NT2/D1 (cell line): ENCODE measurements at places on chromosomes 1 and 21.
A peak's percentile ranks its signal among the peaks of the same experiment; 100 is the strongest.

- no peak for DNase-seq
Measured at GRCh38 chr1:48688102-48688760, 88.5 kb downstream of the BEND5 start.

- no peak for DNase-seq
Measured at GRCh38 chr1:58994664-58995063, 210.8 kb upstream of the JUN start.

DNA sequence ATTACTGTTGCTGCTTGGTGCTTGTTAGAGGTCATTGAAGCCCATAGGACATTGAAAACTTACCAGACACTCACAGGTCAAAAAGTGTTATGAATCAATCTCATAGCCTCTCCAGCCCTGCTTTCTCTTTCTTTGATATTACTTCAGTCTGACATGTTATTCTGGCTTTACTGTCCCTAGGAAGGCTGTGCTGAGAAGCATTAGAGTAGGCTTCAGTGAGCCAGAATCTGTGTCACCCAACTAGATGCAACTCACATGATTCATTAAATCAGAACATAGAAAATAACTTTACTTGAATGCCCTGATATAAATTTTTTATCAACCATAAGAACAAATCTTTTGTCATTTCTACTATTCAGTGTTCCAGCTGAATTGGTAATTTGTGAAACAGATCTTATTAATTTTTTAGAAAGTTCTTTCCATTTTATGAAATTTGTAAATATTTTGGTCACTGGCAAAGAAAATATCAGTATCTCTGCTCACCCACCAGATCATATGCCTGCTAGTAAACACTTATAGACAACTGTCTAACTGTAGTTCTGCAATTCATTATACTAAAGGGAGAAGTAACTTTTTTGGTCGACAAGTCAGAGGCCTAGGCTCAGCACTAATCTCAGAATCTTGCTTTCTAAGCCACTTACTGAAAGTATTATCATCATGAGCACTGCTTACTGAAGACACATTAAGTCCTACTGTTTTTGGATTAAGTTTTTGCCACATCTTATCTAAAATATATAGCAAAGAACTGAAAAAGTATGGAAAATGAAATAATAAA lies 48.2 kb downstream of the RPAP2 start:
- DNase-seq, result no peak

- no peak for DNase-seq
Measured at GRCh38 chr1:75785320-75785982, 605 bp upstream of the RABGGTB start.

- DNase-seq, result no peak
Measured at GRCh38 chr1:156523801-156524480, 23.4 kb upstream of the MEF2D start.

DNA sequence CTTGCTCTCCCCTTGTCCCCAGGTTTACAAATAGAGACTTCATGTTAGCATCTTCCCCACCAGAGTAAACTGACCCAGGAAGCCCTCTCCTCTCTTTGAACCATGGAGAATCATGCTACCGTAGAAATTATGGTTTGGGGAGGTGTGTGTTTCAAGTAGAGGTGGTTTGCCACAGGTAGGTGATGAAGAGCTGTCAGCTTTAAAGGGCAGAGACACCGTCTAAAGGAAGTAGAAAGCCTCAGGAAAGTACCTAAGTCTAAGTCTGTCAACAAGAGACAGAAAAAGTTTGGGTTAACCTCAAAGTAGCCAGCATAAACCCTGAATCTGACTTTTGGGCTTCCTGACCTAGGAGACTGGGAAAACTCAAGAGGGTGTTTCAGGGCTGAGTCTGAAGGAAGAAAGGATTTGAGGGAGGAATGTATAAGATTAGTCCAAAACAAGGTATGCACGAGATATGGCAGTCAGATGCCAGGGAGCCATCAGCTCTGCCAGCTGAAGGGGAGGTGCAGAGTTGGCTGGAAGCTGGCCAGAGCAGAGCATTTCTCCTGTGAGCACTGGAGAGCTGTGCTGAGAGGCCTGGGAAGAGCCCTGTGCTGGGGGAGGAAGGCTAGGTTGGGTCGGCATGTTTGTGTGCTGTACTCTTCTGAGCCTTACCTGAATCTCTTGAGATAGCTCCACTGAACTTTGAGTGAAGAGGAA lies 14.3 kb downstream of the ADAMTSL4 start:
- DNase-seq, result no peak

- DNase-seq, result no peak
Measured at GRCh38 chr1:23103001-23103889, 65.4 kb downstream of the LUZP1 start.

DNA sequence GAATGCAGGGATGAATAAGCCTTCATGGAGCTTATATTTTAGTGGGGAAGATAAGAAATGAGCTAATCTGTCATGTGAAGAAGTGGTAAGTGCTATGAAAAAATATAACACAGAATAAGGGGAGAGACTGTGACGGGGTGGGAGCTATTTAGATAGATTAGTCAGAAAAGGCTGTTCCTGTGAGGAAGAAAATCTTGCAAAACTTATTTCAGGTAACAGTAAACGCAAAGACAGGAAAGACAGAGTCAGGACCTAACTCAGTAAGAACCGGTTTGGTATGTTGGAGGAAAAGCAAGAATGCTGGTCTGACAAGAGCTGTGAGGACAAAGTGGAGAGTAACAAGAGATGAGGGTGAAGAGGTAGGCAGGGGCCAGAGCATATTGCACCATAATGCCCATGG lies 22.0 kb downstream of the GNAI3 start:
- DNase-seq, result no peak

DNA sequence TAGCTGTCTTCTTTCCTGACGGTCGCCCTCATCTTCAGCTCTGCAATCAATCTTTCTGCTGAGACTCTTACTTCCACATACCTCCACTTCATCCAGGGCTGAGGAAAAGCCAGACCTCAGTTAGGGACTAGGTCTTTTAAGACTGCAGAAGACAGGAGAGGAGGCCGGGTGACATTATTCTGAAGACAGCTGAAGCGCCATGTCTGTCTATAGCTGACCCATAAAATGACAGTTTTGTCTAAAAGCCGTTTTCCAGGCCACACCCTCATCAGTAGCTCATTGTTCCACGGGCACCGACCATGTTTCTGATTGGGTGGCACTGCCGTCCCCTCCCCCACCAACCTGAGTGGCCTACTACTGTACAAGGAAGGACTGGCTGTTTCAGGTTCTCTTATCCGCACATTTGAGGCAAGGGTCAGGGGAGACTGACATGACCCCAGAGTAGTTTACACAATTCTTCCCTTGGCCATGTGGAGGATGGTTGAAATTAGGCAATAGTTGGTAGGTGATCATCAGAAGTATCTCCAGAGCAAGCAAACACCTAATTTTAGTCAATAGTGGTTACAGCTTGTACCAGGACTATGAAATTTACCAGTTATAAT lies at the start of gene ADCY10:
Gene ADCY10 (minus strand): TSS at position 240 of the 602 bp plus-strand sequence. CDS start 8,994 bp downstream, outside the sequence.
- no peak for DNase-seq

GRCh38 chr1:108845991-108846390 lies 10.9 kb downstream of the AKNAD1 start:
- no peak for DNase-seq

DNA sequence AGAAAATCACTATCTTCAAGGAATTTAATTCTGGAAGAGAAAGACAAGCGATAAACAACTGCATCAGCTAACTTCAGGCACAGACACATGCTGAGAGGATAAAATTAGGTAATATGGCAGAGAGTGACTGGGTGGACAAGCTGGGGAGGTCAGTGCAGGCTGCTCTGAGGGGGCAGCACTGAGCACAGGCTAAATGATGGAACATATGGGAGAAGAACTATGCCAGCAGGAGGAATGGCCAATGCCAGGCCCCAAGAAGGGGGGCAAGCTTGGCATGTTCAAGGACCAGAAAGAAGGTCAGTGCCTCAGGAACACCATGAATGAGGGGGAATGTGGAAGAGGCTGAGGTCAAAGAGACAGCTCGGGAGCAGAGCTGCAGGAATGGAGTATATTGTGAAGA lies 190.7 kb upstream of the MAP1LC3C start:
- DNase-seq, result no peak

GRCh38 chr1:24828183-24828886 lies 83.1 kb downstream of the CLIC4 start:
- no peak for DNase-seq

DNA sequence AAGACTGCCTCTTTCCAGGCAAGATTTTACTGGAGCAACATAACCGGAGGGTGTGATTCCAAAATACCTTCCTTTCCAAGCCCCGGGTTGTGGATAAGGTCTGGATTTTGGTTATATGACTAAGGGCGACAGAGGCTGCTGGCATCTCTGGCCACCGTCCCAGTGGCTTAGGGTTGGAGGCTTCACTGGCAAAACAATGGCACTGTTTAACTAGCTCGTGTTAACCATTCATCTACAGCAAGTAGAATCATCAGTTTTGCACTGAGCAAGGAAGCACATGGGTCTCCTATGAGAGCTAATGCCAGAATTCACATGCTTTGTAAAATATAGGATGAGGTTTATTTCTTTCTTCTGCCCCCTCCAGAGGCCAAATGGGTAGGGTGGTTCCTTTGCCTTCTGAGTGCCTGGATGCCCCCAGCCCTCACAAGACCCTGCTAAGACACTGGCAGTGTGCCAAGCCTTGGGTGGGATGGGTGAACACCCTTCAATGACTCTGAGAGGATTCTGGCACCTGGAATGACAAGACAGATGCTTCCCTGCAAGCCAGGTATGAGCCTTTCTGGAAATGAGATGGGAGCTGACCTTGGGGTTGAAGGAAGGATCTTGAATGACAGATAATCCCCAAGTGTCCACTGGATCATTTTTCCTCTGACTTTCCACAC lies 36.8 kb downstream of the DHCR24 start:
- no peak for DNase-seq

DNA sequence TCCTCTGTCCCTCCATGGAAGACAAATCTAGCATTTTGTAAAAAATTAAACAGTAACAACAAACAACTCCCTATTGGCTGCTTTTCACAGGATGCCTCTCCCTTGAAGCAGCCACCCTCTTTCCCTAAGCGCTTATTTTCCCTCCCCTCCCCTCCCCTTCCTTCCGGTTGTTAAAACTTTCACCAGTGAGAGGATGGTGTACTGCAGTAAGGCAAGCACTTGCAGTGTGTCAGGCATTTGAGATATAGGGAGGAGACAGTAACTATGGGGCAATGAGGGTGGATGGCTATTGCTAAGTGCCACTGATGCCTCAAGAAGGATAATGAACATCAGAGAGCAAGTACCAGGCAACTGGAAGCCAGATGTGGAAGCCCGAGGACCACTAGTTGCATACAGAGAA lies 19.1 kb upstream of the KIAA1614 start:
- no peak for DNase-seq

GRCh38 chr21:38809198-38809878 lies 3.6 kb downstream of the ETS2 start:
- DNase-seq, result no peak

DNA sequence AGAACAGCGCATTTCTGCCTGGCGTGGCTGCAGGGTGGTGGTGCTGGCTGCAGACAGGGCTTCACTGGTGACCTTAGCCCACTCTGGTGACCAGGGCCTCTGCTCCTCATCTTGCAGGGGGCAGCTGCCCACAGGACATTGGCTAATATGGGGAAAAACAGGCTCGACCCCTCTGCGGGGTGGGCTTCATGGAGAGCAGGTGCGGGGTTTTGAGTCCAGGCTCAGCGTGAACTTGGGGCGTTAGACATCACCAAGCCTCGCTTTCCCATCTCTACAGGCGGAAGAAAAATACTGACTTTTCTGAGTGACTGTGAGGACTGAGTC lies 24.4 kb downstream of the LHX4 start:
- DNase-seq, result no peak

DNA sequence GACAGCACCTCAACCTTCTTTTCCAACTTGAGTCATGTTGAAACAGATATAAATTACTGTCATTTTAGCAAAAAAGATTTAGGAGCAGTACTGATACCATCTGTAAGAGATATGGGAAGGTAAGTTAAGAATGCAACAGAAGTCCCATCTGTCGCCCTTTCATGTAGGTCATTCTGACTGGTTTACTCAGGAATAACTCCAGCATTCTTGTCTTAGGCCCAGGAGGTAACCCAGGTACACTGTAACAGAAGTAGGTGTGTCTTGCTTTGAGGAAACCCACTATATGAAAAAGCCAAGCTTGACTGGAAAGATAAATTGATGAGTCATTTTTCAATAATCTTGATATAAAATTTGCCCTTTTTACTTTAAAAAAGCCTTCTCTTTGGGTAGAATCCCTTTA lies 35.4 kb downstream of the PGM1 start:
- no peak for DNase-seq

GRCh38 chr1:155069551-155070157 lies 6.1 kb downstream of the EFNA4 start:
- DNase-seq, result no peak

DNA sequence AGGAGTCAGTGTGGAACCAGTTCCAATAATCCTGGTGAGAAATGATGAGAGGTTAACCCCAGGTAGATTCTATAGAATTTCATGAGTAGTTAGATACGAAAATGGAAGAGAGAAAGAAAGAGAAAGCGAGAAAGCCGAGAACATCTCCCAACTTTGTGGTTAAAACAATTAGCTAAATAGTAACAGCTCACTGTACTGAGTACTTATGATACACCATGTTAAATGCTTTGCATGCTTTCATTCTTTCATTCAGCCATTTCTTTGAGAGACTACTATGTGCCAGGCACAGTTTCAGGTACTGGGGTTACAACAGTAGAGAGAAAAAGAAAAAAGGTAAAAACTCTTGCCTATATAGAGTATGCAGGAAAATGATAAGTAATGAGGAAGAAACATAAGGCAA lies 109.7 kb upstream of the SYT6 start:
- no peak for DNase-seq

GRCh38 chr21:31364253-31364945 lies 20.3 kb upstream of the TIAM1 start:
- no peak for DNase-seq

GRCh38 chr21:41552254-41552653 lies 44.3 kb upstream of the TMPRSS2 start:
- no peak for DNase-seq

DNA sequence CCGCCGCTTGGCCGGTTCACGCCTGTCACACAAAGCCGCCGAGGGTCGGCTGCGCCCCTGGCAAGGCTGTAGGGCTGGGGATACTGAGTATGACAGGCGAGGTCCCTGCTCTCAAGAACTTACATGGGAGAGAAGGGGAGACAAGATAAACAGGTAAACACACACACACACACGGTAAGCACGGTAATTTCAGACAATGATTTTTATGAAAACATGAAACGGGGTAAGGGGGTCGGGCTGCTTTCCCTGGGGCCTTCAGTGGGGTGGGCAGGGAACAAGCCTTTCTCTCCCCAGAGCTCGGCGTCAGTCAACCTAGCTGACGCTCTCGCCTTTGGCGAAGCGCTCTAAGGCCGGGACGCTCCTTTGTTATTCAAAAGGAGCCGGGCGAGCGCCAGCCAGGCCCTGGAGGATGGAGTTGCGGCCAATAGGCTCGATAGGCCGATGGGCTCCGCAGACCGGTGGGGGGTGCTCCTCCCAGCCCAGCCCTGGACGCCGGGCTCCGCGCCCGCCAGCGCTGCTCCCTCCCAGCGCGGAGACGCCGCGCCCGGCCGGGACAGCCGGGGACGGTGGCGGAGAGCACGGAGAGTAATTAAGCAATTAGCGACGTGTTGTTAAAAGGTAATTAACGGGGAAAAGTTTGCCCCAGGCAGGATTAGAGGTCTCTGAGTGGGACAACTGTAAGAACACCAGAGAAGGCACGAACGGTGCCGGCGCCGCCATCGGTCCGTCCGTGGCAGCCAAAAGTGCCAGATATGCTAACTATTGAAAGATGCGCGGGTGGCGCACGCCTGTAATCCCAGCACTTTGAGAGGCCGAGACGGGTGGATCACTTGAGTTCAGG lies 950 bp upstream of the INKA2 start:
- peak; percentile 86 for DNase-seq
